ENCODE measurements at places on chromosomes 5 and 9.

- DNase-seq: no peak
These were observed 42.3 kb downstream of the MARCHF3 start for GRCh38 chr5:126988021-126988569.

DNA sequence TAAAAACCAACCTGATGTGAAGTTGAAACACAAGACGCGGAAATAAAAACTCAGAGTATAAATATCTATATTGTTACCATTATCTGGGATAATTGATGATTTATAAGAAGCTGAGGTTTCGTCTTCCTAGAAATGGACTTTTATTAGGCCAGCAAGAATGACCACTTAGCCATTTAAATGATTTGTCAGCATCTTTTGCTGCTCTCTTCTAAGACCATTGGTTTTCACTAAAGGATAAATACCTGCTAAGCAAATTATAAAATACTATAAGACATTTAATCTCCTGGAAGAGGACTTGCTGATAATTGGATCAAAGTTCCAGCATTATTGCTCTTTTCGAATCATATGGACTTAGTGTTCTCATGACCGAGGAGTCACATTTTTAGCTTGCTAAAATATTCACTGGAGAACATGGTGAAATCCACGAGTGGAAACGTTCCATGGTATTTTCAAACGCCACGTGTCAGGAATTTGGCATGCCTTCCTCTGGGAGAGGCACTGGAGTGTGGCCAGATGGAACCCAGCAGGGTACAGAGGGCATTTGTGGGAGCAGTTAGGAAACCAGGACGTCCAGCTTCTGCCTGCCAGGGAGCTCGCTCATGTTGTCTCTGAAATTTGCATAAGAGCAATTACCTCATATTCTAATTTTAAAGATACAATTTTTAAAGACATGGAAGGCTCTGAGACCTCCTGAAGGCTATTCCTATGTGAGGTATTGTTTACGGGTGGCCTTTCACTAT, 43.1 kb downstream of the TNFAIP8 start:
- no peak for DNase-seq

DNA sequence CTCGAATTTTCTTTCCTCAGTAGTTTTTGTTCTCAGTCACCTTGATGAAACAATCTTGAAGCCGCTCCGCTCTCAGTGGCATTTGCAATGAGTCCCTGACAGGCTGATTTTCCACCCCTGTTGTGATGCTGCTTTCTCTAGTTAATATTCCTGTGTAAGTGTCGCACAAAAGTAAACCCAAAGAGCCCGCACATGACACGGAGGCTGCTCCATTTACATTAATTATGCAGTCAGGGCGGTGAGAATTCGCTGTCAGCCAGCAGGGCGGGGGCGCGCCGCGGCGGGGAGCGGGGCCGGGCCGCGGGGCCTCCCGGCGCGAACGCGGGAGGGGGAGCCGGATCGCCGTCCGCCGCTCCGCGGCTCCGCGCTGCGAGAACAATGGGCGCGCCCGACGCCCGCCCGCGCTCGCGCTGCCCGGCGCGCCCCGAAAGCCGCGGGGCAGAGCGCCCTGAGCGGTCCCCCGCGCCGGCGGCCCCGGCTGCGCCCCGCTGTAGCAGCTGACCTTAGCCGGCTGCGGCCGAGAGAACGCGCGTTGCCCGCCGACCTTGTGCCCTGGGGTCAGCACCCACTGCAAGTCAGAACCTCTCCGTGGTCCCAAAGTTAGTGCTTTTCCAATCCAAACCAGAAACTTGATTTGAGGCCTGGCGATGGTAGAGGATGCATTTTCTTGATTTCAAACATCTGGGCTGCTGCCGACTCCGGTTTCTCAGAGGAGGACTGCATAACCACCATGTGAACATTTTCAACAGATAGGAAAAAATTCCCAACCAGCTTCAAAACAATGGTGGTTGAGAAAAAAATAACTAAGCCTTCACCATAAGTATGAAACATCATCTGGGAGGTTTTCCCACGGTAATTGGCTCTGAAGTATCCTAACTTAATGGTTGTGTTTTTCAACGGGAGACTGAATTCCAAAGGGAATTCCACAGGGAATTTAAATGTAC, 142.6 kb downstream of the PBX3 start:
- no peak for DNase-seq

DNA sequence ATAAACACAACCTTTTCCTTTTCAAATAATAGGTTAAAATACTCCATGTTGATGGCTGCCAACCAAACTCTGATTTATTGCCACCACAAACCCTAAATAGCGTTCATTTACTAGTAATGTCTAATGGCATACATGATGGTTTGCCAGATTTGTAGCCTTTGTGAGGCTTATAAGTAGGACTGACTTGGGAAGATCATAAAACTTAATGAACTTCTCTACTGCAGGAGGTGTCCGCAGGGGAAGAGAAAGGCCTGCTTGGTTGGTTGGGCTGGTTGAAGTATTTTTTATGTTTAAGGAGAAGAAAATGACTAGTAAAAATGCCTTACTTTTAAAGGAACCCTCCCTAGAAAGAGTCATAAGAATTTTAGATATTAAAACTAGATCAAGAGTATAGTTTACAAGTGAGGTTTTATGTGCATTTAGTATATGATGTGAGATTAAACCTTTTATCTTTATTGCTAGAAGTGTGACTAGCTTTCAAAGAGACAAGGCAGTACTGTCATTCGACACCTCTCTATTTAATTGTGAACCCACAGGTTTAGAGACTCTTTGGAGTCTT, 5.0 kb downstream of the PBX3 start:
- no peak for DNase-seq

- DNase-seq: no peak
These were observed 324.4 kb downstream of the BRINP1 start for GRCh38 chr9:119044806-119045205.

DNA sequence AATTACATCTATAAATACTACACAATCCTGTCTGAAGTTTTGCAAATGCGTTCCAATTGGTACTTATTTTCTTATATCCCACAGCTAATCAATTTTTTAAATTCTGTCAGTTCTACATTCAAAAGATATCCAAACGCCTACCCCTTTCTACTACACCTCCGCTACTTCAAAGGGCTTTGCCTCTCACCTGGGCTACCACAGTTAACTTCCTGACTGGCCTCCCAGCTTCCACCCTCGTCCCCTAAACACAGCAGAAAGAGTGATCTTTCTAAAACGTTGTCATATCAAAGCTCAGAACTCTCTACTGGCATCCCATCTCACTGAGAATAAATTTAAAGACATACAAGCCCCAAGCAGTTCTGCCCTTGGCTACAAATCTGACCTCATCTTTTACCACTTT, 32.3 kb upstream of the NIPBL start:
- no peak for DNase-seq

- DNase-seq: no peak
These were observed 7.6 kb upstream of the AK3 start for GRCh38 chr9:4748612-4749011.

DNA sequence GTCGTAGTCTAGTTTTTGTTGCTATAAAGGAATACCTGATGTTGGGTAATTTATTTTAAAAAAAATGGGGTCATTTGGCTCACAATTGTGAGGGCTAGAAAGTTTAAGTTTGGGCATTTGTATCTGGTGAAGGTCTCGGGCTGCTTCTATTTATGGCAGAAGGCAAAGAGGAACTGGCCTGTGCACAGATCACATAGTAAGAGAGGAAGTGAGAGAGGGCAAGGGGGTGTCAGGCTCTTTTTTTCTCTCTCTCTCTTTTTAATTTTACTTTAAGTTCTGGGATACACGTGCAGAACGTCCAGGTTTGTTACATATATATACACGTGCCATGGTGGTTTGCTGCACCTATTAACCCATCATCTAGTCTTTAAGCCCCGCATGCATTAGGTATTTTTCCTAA, 453.3 kb downstream of the DIRAS2 start:
- no peak for DNase-seq

- DNase-seq: no peak
These were observed 108.3 kb downstream of the RPS23 start for GRCh38 chr5:82169892-82170291.

DNA sequence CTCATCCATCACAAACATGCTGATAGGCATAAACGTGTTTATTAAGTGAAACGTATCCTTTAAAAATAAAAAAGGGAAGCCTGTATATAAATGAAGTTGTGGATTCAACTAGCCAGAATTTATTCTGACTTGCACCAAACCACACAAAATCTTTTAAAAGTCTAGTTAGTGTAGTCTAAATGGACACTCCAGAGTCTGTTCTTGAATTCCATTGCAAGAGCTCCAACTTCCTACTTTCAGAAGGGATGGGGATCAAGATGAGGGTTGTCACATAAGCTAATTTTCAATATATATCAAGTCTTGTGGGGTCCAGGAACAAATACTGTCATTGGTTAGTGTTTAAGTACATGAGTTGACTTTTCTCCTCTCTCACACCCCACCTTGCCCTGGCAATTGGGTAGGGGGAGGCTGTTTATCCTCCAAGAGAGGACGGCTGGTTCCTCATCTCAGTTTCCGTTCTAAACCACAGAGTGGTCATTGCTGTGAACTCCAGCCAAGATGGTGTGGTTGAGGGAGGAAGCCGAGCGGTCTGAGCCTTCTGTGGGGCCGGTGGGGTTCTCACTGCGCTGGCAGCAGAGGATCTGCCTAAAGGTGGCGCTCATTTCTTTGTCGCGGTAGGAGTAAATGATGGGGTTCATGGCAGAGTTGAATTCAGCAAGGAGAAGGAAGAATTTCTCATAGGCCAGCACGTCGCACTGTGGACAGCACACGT, 163.2 kb downstream of the LPAR1 start:
- DNase-seq: no peak

- no peak for DNase-seq
These were observed 90.7 kb downstream of the CYFIP2 start for GRCh38 chr5:157356576-157356975.

DNA sequence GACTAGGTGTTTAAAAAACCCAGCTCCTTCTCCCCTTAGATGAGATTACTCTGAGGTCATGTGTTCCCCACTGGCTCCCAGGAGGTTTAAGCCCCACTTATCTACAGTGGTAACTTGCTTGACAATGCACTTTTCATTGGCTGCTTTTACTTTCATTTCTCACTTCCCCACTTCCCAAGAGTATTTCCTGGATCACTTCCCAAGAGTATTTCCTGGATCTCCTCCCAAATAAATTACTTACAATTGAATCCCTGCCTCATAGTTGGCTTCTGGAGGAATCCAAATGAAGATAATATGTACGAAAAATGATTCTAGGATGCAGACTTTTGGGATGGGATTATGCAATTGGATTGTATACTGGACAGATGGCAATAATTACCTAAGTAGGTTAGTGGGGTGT, 47.1 kb upstream of the CHSY3 start:
- no peak for DNase-seq

GRCh38 chr9:76143834-76144233, 250.4 kb downstream of the RFK start:
- no peak for DNase-seq

GRCh38 chr5:27240791-27241190, 202.4 kb upstream of the CDH9 start:
- no peak for DNase-seq

GRCh38 chr5:16483361-16483760, 17.8 kb upstream of the ZNF622 start:
- no peak for DNase-seq

DNA sequence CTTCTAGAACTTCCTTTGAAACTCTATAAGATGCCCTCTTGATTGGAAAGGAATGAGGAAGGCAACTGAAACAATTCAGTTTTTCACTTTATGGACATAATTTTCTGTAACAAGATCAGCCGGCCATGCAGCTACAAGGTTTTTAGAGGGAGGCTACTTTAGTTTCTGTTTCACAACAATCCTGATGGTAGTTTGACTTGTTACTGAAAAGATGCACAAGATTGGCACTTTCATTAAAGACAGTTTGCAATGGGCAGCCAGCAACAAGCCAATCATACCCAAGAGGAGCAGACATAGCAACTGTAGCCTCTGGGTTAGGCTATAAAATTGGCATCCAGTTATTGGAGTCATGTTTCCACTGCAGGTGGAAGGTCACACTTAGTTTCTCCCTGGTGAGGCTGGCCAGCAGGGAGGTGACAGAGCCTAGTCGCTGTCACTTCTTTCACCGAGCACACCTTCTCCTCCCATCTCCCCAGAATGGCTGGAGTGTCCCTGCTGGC, 74.3 kb upstream of the TGFBR1 start:
- DNase-seq: no peak

DNA sequence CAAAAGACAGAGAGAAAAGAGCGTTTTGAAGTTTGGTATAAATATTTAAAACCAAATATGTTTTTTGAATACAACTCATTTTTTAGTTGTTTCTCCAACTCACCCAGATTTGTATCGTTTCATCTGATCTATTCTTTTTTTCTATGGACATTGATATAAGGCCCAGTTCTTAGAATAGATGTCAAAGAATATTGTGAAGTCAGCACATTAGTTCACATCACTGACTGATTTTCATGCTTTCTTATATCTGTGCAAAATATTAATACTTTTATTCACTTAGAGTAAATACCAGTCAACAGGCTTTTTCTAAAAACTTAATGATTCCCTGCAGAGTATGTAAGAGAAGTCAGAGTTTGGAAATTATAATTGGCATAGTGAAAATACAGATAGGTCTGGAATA, 254.4 kb upstream of the PTPRD start:
- DNase-seq: no peak

GRCh38 chr9:127773981-127774380, 4.5 kb downstream of the SH2D3C start:
- DNase-seq: no peak

GRCh38 chr9:93693129-93693528, 116.7 kb downstream of the PHF2 start:
- DNase-seq: no peak

DNA sequence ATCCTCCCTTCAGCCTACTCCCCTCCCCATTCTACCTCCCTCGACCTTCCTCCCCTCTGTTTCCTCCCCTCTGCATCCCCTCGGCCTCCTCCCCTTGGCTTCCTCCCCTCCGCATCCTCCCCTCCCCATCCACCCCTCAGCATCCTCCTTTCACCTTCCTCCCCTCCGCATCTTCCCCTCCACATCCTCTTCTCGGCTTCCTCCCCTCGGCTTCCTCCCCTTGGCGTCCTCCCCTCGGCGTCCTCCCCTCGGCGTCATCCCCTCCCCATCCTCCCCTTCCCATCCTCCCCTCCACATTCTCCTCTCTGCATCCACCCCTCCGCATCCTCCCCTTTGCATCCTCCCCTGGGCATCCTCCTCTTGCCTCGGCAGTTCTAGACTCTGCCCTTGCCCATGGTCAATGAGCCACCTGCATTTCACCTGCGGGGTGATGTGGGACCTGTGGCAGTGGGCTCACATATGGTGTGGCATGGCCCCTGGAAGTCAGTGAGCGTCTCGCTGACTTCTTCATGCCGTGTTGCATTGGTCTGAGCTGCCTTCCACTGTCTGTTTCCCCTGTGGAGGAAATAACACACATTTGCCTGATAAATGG, 113.0 kb downstream of the WNK2 start:
- DNase-seq: peak; percentile 37

- no peak for DNase-seq
These were observed 28.2 kb downstream of the WDR41 start for GRCh38 chr5:77463905-77464304.

DNA sequence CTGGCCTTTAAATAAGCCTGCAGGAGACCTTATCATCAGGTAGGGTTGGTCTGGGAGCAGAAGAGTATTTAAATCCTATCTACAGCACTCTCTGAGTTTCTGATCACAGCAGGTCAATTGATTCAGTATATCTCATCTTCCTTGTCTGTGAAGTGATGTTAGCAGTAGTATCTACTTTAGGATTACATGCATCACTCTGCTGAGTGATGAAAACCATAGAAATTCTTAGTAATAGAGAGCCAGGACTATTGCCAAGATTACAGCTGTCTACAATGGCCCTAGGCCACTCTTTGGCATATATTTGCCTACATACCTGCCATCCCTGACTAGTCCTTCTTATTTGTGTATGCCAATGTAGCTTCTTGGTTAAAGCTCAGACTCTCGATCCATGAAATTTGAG, 183.8 kb downstream of the ASTN2 start:
- DNase-seq: no peak
